ENCODE measurements at places on chromosomes 13 and 19. TPM values are rescaled to one million over a fixed set of nuclear protein-coding genes. Genes with fewer than 3 reads are reported as not detected.
A peak's percentile ranks its signal among the peaks of the same experiment; 100 is the strongest.

CYP2S1 gene
- 0.60 TPM for total RNA-seq

DNA sequence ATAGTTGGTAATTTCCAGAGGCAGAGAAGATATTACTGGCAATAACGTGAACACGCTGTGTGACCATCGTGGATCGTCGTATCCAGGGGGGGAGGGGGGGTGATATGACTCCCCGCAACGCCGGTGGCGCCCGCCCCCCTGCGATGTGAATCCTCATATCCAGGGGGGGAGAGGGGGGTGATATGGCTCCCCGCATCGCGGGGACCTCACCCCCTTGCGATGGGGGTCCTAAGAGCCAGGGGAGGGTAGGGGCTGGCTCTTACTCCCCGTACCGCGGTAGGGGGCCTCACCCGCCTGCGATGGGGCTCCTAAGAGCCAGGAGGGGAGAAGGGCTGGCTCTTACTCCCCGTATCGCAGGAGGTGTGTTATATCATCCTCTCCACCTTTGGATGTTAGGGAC is 31.3 kb upstream of the RGCC start:
- DNase-seq = no peak
- H3K36me3 ChIP-seq = no peaks in the 10 kb centered on the region
- H3K27ac ChIP-seq = no peak overlapping the region
- no peak overlapping the region for H3K4me3 ChIP-seq

BEST2 gene
- 0.12 TPM for total RNA-seq

DNA sequence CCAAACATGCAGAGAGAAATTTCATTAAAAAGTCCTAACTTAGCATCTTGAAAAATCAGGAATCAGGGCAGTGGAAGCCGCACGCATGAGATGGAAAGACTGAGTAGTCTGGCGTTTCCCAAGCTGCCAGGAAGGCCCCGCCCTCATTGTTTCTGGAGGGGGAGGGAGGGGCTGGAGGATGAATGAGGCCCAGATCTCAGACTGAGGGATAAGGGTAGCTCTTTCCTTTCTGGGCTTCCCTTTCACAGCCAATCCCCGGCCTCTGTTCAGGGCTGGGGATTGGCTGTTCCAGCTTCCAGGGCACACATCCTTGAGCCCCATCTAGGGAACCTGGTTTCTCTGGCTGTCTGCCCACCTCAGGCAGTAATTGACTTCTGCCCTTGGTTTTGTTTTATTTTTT is 7.3 kb downstream of the C19orf53 start:
- DNase-seq = no peak
- no peaks in the 10 kb centered on the region for H3K27me3 ChIP-seq
- peaks cover 20% of the 10 kb centered on the region for H3K4me1 ChIP-seq
- no peak overlapping the region for H3K27ac ChIP-seq
- peaks cover 20% of the 10 kb centered on the region for H3K36me3 ChIP-seq

GRCh38 chr13:32881074-32881776 is 135.0 kb upstream of the KL start:
- H3K27me3 ChIP-seq = peaks cover 2% of the 10 kb centered on the region
- no peak for DNase-seq
- H3K36me3 ChIP-seq = no peaks in the 10 kb centered on the region
- H3K27ac ChIP-seq = no peak overlapping the region
- H3K4me1 ChIP-seq = no peaks in the 10 kb centered on the region

DCUN1D2 gene
- 31.2 TPM for total RNA-seq

- no peak overlapping the region for H3K4me3 ChIP-seq
- H3K27ac ChIP-seq = no peak overlapping the region
- DNase-seq = no peak
- peaks cover 1% of the 10 kb centered on the region for H3K36me3 ChIP-seq
- H3K4me1 ChIP-seq = peaks cover 4% of the 10 kb centered on the region
- H3K27me3 ChIP-seq = peaks cover 4% of the 10 kb centered on the region
These were observed 14.3 kb upstream of the ZNF541 start for GRCh38 chr19:47587295-47587694.

GRCh38 chr13:46086985-46087384 is 17.8 kb downstream of the CPB2 start:
- no peak overlapping the region for H3K4me3 ChIP-seq
- peaks cover 5% of the 10 kb centered on the region for H3K27me3 ChIP-seq
- no peaks in the 10 kb centered on the region for H3K36me3 ChIP-seq
- peaks cover 4% of the 10 kb centered on the region for H3K4me1 ChIP-seq
- no peak overlapping the region for H3K27ac ChIP-seq
- DNase-seq = no peak

GRCh38 chr19:43569657-43570056 is 5.7 kb downstream of the XRCC1 start:
- DNase-seq = no peak
- H3K27me3 ChIP-seq = no peaks in the 10 kb centered on the region
- H3K36me3 ChIP-seq = peaks cover 9% of the 10 kb centered on the region
- no peak overlapping the region for H3K27ac ChIP-seq

- H3K4me1 ChIP-seq = peaks cover 16% of the 10 kb centered on the region
- H3K4me3 ChIP-seq = no peak overlapping the region
- H3K27me3 ChIP-seq = no peaks in the 10 kb centered on the region
- H3K36me3 ChIP-seq = peaks cover 56% of the 10 kb centered on the region
- no peak for DNase-seq
These were observed 46.0 kb downstream of the RB1 start for GRCh38 chr13:48349525-48349924.

CLEC17A gene
- not detected for total RNA-seq

GRCh38 chr19:1206150-1206863 is 729 bp downstream of the STK11 start:
- H3K4me1 ChIP-seq = peaks cover 14% of the 10 kb centered on the region
- peak overlapping the region; percentile 95 for H3K4me3 ChIP-seq
- no peak for DNase-seq
- no peaks in the 10 kb centered on the region for H3K27me3 ChIP-seq

CGB5 gene
- not detected for total RNA-seq

RASAL3 gene
- 130 TPM for total RNA-seq

ZNF776 gene
- total RNA-seq = 6.9 TPM

GRCh38 chr19:43560687-43561086 is 14.6 kb downstream of the XRCC1 start:
- H3K4me1 ChIP-seq = peaks cover 32% of the 10 kb centered on the region
- no peak overlapping the region for H3K27ac ChIP-seq
- H3K36me3 ChIP-seq = peaks cover 21% of the 10 kb centered on the region
- H3K4me3 ChIP-seq = no peak overlapping the region
- no peaks in the 10 kb centered on the region for H3K27me3 ChIP-seq

Data from activated T-helper 1 cell treated with anti-CD3 and anti-CD28 coated beads, Interleukin-12 subunit alpha, Interleukin-12 subunit beta, Interleukin-2, Interleukin-4 antibody, amounts not matched to agents 30 ng/mL and 10 ng/mL and 1 ng/mL, durations not matched to agents 14 hours and 24 hours and 36 hours (primary cell).